Brain microvascular endothelial cell (primary cell): ENCODE measurements at places on chromosomes 1 and 21.

DNA sequence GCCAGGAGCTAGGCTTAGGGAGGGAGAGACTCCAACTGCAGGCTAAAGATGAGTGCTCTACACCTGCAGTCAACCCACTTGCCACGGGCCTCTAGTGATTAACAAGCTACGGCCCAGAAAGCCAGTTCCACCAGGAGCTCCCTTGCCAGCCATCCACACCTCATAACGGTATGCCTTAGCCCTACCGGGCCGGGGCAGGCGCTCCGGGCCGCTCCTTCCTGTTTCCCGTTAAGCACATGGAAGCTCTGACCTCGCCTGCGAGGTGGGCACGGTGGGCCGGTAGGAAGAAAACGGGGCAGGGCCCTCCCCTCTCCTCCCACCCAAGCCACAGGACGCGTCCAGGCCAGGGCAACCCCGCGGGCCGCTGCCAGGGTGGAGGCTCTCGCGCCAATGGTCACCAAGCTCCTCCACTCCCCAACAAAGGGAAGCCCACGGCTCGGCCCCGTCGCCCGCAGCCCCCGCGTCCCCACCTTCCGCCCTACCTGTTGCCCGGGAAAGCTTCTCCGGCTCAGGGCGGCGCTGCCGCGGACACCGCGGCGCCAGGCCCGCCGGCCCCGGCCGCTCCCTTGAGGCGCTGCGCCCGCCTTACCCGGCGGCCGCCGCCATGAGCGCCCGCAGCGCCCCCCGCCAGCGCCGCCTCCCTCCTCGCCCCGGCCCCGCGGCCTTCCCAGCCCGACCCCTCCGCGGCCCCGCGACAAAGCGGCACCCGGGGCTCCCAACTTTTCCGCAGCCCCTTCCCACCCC lies 627 bp downstream of the CERS2 start:
- DNase-seq: no peak

GRCh38 chr1:194809665-194810064 lies 1623.3 kb upstream of the B3GALT2 start:
- DNase-seq: no peak

GRCh38 chr1:161219078-161219892 lies 4.1 kb downstream of the APOA2 start:
- DNase-seq: no peak

GRCh38 chr1:225767634-225768540 lies 9.7 kb upstream of the SRP9 start:
- no peak for DNase-seq

- DNase-seq: peak; percentile 81
These were observed 13.9 kb upstream of the PDIK1L start for GRCh38 chr1:26097696-26098095.

- DNase-seq: no peak
These were observed 44.1 kb upstream of the SIM2 start for GRCh38 chr21:36654796-36655325.

DNA sequence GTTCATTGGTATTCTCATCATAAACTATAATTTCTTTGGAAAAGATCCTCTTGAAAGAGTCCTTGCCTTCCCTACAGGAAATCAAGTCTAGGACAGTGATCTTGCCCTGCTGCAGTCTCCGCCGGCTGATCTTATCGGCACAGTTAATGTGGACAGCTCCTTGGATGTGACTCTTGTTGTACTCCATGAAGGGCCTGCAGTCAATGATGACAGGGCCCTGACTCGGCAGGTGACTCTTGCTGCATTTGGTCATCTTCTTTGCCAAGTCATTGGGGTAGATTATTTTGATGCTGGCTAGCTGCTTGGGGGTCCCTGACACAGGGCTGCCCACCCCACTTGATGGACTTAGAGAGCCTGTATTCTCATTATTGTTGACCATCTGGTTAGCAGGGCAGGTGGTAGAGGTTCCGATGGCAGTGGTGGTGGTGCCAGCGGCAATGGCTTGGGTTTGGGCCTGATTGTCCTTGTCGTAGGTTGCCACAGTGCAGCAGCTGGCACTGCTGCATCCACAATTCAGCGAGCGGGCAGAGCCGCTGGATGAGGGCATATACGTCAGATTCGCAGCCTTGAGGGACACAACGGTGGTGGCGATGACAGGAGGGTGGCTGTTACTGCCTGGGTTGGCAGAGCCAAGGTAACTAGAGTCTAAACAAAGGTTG lies 2.7 kb downstream of the DUSP10 start:
- DNase-seq: no peak

DNA sequence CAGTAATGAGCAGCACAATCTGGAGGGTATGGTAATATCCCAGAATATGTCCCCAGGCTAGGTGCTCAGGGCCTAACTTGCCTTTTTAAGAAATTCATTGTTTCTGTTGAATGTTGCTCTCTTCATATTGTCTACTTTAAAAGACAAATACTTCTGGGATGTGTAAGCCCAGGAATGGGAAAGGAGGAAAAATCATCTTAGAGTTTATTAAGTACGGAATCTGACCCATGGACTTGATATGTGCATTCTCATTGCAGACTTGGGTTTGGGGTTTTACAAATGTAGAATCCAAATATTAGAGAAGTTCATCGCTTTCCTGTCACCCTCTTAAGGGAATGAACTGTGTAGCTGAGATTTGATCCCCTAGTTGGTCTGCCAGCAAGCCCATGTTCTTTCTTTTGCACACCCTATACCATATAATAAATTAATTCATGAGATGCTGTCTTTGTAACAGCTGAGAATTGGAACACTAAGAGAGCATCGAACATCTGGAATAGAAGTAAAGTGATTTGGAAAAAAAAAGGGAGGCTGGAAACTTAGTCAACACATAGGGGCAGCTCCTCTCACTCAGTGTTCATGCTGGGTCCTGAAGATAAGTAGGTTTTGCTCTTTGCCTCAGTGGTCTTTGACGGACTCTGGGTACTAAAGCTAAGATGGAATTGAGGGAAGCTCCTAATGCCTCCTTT lies 235.8 kb upstream of the C1orf105 start:
- no peak for DNase-seq

- no peak for DNase-seq
These were observed 717 bp upstream of the BATF3 start for GRCh38 chr1:212700223-212700891.

GRCh38 chr1:58928514-58928913 lies 144.7 kb upstream of the JUN start:
- no peak for DNase-seq

DNA sequence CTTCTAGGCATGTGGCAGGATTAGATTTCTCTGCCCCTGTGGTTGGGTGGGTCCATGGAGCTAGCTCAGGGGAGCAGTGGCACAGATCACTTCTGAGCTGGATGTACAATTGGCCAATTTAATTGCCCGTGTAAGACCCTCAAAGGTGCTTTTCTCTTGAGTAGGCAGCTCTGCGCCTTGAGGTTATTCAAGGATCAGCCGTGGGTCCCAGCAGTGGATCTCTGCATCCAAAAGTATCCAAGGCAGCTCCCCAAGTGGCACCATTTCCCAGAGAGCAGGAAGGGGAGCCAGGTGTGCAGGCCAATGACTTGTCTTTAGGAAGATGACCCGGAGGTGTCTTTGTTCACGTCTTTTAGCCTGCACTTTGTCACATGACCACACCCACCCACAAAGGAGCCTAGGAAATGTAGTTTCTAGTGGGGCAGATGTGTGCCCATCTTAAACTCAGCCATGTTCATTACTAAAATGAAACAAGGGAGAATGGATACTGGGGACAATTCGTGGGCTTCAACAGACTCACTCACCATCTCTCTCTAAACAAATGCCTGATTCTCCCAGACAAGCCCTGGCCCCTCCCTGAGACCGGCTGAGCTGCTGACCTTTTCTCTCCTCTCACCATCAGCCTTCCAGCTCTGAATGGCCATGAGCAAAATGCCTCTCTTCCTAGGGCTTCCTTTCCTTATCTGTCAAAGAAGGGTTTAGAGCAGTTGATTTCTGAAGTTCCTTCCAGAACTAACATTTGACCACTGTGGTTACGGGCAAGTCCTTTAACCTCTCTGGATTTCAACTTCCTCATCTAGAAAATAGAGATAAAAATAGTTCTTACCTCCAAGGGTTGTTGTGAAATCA lies 41.4 kb upstream of the TENT5C start:
- DNase-seq: no peak

DNA sequence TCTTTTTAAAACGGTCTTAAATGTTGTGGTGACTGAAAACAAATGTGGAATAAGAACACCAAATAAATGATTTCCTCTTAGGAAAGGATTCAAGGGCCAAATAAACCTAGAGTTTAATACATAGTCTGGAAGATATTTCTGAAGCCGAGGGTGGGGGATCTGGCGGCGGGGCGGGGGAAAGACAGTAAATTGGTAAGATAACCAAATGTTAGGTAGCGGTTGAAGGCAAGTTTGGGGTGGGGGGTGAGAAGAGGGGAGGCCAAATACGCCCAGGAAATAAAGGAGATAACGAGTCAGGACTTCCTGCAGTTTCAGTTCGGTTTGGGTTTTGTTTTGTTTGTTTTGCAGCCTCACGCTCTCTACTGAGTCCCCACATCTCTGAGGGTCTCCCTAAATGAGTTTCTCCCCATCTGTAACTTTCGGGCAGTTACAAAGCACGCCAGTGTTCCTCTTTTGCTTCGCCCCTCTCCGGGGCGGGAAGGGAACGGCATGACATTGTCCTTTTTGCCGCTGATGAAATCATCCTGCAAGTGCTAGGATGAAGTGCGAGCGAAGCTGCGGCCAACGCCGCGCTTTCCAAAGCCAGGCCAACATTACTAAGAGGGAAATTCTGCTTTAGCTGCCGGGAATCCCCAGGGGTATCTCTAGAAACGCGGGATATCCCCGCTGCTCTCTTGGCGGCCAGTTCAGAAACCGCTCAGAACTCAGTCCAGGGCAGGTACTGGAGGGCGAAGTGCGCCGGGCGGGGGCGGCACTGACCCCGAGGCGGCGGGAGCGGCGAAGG lies 844 bp downstream of the NIBAN1 start:
- DNase-seq: no peak

DNA sequence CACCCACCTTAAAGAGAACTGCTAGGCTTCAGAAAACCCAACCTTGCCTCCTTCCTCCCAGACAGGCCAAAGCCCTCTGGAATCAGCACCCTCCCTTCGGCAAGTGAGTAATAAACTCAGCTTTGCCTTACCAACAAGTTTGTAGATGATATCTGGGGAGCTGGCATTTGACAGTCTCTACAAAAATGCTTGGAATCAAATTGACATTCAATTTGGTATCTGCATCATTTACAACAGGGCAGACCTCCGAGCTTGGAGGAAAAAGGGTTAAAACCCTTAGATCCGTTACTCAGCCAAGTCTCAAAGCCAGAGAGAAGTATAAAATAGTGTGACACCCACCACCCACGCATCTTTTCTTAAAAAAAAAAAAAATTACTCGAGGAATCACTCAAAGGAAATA lies 149.3 kb upstream of the EDN2 start:
- no peak for DNase-seq

GRCh38 chr1:101995984-101996745 lies 561 bp downstream of the OLFM3 start:
- DNase-seq: no peak

- no peak for DNase-seq
These were observed 12.7 kb downstream of the DHX9 start for GRCh38 chr1:182851825-182852224.

GRCh38 chr1:164886101-164886500 lies 327.1 kb downstream of the PBX1 start:
- no peak for DNase-seq

DNA sequence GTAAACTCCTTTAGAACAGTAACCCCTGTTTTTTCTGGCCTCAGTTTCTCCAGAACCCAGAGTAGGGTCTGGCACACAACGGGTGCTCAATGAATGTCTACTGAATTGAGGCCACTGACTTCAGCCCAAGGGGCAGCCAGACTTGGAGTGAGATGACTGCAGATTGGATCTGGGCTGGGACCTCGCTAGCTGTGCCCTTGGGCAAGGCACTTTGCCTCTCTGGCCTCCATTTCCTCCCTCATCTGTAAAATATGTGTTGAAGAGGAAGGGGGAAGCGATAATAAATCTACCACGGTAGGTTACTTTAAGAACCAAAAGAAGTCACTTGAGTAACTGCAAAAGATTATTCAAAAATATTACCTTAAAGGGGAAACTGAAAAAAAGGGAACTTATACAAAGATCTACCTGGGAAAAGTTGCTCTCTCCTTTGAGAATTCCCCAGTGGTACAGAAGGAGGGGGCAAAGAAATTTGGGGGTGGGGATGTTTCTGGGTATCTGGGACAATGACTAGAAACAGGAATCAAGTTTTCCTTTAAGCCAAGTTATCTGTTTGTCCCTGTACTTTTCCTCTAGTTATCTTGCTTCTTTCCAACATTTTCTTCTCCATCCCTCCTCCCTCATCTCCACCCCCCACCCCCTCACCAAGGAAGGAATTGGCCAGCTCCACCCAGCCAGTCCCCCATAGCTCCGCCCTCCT lies 394 bp upstream of the GRHL3 start:
- no peak for DNase-seq

GRCh38 chr1:160097151-160097910 lies 1.1 kb downstream of the IGSF8 start:
- no peak for DNase-seq

- no peak for DNase-seq
These were observed 20.2 kb downstream of the RIPK4 start for GRCh38 chr21:41746744-41747006.

DNA sequence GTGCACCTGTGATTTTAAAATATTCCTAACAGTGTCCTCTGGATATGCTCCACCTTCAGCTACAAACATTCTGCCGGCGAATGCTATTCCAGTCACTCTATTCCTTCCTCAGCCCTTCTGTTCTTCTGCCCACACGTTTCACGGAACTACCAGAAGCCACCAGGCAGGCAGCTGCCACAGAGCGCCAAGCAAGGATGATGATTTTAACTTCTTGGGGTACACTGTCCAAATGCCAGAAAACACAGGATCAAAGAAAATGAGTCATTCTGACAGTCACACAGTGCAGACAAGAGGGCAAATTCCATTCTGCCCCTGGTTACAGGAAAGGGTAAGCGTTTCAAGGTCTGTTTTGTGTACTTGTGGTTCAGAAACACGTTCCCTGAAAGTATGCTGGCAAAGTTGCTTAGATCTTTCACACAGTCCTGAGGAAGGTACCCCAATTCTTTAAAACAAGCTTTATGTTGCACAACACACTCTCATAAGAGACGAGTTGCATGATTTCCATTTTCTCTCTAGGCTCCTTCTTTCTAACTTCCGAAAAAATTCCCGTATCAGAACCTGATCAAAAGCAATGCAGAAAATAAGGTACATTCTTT lies 508.3 kb upstream of the PKN2 start:
- no peak for DNase-seq

- peak; percentile 3 for DNase-seq
These were observed 1.5 kb downstream of the MORC3 start for GRCh38 chr21:36321325-36322082.

DNA sequence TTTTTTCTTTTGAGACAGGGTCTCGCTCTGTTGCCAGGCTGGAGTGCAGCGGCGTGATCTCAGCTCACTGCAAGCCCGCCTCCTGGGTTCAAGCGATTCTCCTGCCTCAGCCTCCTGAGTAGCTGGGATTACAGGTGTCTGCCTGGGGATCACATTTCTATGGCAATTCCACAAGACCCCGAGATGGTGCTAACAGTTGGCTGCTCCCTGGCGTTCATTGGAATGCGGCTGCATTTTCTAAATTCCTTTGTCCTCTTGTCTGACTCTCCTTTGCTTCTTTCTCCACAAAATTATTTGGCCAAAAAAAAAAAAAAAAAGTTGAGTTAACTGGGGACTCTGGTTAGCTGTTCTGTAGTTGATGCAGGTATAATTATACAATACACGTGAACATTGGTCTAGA lies 176.4 kb downstream of the ETS2 start:
- no peak for DNase-seq
